Activated T-cell treated with anti-CD3 and anti-CD28 coated beads, Interleukin-2, amount 50 U/mL, for 4 hours (primary cell): ENCODE measurements at places on chromosomes 1 and 21. TPM values are rescaled to one million over a fixed set of nuclear protein-coding genes. Genes with fewer than 3 reads are reported as not detected.

Gene PTTG1IP
- 37.6 TPM for total RNA-seq

Gene C1orf141
- total RNA-seq, result 0.25 TPM

Gene KRTAP7-1
- not detected for total RNA-seq

Gene RAB3B
- 0.05 TPM for total RNA-seq

Gene IL12RB2
- 81.2 TPM for total RNA-seq

Gene PIGR
- 1.6 TPM for total RNA-seq

Gene GATAD2B
- total RNA-seq, result 58.3 TPM

DNA sequence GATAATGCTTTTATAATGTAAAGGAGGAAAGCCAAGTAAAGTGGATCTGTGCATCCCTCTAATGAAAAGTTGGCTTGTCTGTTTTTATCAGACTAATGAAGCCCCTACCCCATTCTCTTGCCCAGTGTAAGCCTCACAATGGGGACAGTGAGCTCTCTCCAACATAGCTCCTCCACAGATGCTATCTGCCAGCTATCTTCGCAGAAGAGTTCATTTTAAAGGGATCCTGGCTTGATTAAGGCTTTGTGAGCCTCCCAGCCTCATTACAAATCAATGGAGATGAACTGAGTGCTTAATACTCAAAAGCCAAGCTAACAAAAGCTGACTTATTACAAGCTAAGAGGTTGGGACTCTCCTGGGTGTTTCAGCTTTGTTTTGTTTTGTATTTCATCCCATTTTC lies 514.7 kb downstream of the NUF2 start:
- no peak for DNase-seq

DNA sequence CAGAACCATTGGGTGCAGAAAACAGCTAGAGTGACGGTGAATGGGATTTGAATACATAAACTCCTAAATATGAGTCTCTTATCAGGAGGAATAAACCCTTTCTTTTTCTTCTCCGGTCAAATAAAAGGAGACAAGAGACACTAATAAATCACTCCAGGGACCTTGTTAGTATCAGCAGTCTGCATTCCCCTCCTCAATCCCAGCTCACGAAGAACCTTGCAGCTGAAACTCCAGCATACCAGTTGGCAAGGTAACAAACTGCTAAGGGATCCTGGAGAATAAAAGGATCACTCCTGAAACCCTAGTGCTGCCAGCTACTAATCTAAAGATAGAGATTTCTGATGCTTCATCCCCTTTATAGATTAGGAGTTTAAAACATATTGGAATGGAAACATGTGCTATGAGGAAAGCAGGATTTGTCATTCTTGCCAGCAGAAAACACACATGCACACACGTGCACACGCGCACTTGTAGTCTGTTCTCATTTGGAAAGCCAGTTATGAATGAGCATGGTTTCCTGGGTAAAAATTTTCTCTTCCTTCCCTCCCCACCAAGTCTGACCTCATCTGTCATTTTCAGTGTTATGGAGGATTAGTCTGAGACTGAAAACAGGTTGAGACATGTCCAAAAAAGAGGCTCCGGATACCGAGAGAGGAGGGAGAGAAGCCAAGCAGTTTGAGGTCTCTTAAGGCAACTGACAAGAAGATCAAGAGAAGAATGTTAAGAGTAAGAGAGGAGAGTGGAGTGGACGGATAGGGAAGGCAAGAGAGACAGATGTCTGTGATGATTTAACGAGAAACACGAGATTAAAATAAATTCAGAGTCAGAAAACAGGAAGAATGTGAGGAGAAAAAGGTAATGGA lies 10.9 kb downstream of the IER5 start:
- no peak for DNase-seq

GRCh38 chr1:115862403-115862802 lies 21.5 kb upstream of the NHLH2 start:
- no peak for DNase-seq

- no peak for DNase-seq
Observed at GRCh38 chr1:114976891-114977290, 52.7 kb upstream of the TSHB start.

- DNase-seq, result peak; percentile 7
Observed at GRCh38 chr1:43763497-43763973, 56.2 kb downstream of the ST3GAL3 start.

GRCh38 chr1:18511149-18511873 lies 30.6 kb downstream of the KLHDC7A start:
- no peak for DNase-seq

DNA sequence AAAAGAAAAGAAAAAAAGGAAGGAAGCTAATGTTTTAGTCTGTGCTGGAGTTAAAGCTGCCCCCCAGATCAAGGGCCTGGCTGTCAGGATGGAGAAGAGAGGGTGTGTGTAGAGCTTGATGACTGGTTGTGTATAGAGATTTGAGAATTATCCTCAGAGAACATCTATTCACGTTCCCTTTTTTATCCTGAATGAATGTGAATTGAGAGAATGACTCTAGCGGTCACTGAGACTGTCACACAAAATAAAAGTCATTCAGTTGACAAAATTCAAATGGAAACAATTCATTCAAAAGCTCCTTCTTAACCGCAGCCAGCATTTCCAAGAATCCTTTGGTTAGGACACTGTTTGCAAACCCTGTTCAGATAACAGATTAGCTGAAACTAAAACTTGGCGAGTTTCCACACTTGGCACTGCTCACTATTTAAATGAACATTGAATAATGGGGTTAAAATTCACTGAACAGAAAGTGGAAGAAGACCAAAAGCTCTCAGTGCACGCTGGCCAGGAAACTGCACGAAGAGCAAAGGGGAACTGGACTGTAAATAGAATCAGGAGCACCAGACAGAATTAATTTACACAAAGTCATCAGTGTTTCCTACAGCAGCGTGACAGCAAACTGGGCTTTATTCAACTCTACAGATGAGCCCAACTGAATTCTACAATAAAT lies 13.6 kb upstream of the FAM89A start:
- DNase-seq, result no peak

- no peak for DNase-seq
Observed at GRCh38 chr1:54375712-54376429, 30.3 kb downstream of the SSBP3 start.

- no peak for DNase-seq
Observed at GRCh38 chr1:110582378-110582777, 23.8 kb downstream of the KCNA2 start.

DNA sequence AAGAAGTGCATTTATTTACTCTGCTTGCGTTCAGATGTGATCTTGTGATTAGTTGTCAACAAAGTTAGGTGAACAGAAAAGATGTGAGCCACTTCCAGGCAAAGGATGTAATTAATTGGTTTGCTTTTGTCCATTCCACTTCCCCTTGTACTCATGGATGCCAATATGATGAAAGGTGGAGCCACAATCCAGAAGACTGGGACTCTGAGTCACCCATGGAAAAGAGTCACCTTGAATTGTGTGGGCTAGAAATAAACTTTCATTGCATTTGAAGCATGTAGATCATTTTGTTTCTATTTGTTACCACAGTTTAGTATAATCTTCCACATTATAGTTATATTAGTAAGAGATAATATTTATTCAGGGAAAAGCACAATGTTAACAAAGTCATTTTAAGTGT lies 684.2 kb downstream of the LTN1 start:
- no peak for DNase-seq

GRCh38 chr1:192545896-192546521 lies 29.6 kb upstream of the RGS1 start:
- DNase-seq, result no peak

DNA sequence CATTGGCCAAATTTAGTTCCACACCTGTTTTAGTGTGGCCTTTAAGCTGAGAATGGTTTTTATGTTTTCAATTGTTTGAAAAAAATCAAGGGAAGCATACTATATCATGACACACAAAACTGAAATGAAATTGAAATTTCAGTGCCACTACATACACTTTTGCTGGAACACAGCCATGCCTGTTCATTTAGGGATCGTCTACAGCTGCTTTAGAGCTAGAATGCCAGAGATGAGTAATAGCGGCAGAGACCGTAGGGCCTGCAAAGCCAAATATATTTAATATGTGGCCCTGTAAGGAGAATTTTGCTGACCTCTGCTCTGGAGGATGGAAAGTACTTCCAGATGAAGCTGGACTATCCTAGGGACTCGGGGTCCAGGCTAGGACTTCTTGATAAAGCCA lies 62.5 kb upstream of the LYST start:
- no peak for DNase-seq

DNA sequence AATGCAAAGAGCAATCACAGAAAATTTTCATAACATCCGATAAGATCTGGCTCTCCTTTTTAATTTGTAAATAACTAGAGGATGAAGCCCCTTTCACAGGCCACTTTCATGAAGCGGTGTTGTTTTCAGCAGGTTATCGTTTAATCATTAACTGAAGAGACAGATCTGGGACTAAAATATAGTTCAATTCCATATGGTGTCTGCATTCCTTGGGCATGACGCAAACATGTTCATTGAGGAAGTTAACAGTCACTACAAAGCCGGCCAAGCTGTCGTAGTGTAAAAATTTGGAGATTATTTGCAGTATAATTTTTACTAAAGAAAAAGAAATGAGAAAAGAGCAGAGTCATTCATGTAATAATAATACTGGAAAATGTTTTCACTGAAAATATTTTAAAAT lies 565.2 kb upstream of the ADAMTS5 start:
- no peak for DNase-seq

GRCh38 chr1:110610084-110610483 lies 3.9 kb upstream of the KCNA2 start:
- DNase-seq, result no peak

GRCh38 chr1:229951856-229952534 lies 115.0 kb upstream of the GALNT2 start:
- no peak for DNase-seq

GRCh38 chr21:28253961-28254360 lies 738.7 kb downstream of the LTN1 start:
- no peak for DNase-seq

- no peak for DNase-seq
Observed at GRCh38 chr1:174894117-174894762, 105.5 kb upstream of the CACYBP start.

DNA sequence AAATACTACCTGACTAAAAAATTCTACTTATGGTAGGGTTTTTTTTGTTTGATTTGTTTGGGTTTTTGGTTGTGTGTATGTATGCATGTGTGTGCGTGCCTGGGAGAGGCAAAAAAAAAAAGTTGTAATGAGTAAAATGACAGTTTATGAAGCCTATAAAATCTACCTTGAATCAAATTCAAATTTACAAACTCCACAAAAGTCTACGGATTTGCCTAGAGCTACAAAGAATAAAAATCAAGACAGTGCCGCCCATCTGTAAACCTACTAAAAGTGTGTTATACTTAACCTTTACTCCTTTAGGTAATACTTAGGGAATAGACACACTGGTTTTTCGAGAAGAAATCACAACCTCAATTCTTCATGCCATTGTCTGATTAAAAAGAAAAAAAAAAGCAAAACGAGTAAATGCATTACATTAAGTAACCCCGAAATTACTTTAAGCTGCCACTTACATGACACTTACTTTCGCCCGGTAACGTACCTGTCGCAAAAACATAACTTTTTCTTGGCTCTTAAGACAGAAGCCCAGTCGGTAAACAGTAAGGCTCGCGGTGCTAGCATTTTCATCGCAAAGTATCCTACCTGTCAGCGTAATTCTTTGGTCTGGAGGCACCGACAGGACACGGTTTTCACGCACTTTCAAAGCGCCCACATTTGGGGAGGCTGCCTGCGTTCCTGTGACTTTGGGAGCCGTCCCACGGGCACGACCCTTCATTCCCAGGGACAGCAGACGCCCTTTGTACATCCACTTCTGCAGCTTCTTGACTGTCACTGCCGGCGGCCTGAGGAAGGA lies 951 bp downstream of the SYDE2 start:
- DNase-seq, result no peak

GRCh38 chr1:6006882-6007281 lies 14.7 kb upstream of the NPHP4 start:
- no peak for DNase-seq

DNA sequence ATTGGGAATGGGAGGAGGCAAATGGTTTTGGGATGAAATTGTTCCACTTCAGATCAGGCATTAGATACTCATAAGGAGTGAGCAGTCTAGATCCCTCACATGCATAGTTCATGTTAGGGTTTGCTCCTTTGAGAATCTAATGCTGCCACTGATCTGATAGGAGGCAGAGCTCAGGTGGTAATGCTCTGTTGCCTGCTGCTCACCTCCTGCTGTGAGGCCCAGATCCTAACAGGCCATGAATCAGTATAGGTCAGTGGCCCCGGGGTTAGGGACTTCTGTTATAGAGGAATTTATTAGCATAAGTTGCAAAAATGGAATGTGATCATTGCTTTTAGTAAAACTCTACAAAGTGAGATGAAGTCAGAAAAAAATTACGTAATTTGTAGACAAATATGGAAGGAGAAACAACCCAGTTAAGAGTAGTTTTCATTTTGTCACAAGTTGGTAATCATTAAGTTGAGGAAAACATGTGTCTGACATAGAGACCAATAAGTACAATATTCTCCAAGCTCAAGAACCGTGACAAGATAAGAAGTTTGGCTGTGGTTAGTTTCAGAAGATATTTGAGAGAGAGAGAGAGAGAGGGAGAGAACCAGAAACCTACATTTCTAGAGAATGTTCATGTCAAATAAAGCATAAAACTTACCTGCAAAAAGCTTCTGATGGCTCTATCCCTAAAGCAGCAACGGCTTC lies 689.7 kb upstream of the PRMT6 start:
- no peak for DNase-seq
